K562 (cell line): ENCODE measurements at places on chromosomes 12 and 14. TPM values are rescaled to one million over a fixed set of nuclear protein-coding genes. Genes with fewer than 3 reads are reported as not detected.

Gene PRORP
- 28.9 and 29.5 TPM in 2 replicates for total RNA-seq

Gene TTC8
- 8.1 and 9.6 TPM in 2 replicates for total RNA-seq

Gene MGST1
- total RNA-seq: 48.0 and 54.9 TPM in 2 replicates

Gene ENTPD5
- total RNA-seq: 10.3 and 10.6 TPM in 2 replicates

Gene ARPC3
- total RNA-seq: 213 and 225 TPM in 2 replicates

Gene KRT73
- total RNA-seq: not detected in 2 replicates

Gene TCP11L2
- total RNA-seq: 2.4 and 4.0 TPM in 2 replicates

Gene LRRIQ1
- not detected in 2 replicates for total RNA-seq

Gene ADCY6
- 0.87 and 1.0 TPM in 2 replicates for total RNA-seq

Gene MYH6
- total RNA-seq: not detected in 2 replicates

Gene SOAT2
- not detected in 2 replicates for total RNA-seq

Gene C12orf50
- total RNA-seq: not detected in 2 replicates

Gene WNT1
- not detected in 2 replicates for total RNA-seq

Gene FAM186B
- 0.18 TPM in 2 replicates for total RNA-seq

Gene ASCL1
- not detected in 2 replicates for total RNA-seq

Gene RNASE4
- 0.22 and 0.29 TPM in 2 replicates for total RNA-seq

Gene NOXRED1
- total RNA-seq: 0.18 TPM in 2 replicates

Gene KRT81
- 0.25 and 0.27 TPM in 2 replicates for total RNA-seq

Gene STAB2
- total RNA-seq: not detected in 2 replicates

Gene P2RX2
- total RNA-seq: not detected in 2 replicates

Gene GRIN2B
- not detected in 2 replicates for total RNA-seq

Gene KLRG1
- 1.4 TPM in 2 replicates for total RNA-seq

Gene MLXIP
- total RNA-seq: 65.8 and 66.3 TPM in 2 replicates

Gene IL22
- total RNA-seq: not detected in 2 replicates

Gene RPS6KL1
- total RNA-seq: 13.6 and 15.5 TPM in 2 replicates

Gene SRP54
- total RNA-seq: 38.7 and 41.6 TPM in 2 replicates

Gene WASHC3
- total RNA-seq: 14.1 and 14.3 TPM in 2 replicates

Gene LTB4R2
- 6.9 and 9.4 TPM in 2 replicates for total RNA-seq

Gene VEZT
- total RNA-seq: 24.7 and 32.2 TPM in 2 replicates

Gene RIMBP2
- total RNA-seq: not detected in 2 replicates

Gene OTX2
- total RNA-seq: not detected in 2 replicates

Gene ART4
- not detected in 2 replicates for total RNA-seq

Gene GLIPR1
- 0.98 and 1.2 TPM in 2 replicates for total RNA-seq

Gene CLEC12A
- not detected in 2 replicates for total RNA-seq

Gene MIP
- 0.29 TPM in 1 of 2 replicates, not detected in the other for total RNA-seq

Gene APOF
- total RNA-seq: 0.09 TPM in 1 of 2 replicates, not detected in the other

Gene CD4
- 0.27 and 0.31 TPM in 2 replicates for total RNA-seq

Gene RNFT2
- total RNA-seq: 23.5 and 26.3 TPM in 2 replicates

Gene PTHLH
- 0.78 and 0.98 TPM in 2 replicates for total RNA-seq

Gene ARHGAP9
- total RNA-seq: 5.9 and 6.0 TPM in 2 replicates

Gene TAS2R8
- not detected in 2 replicates for total RNA-seq
